ENCODE measurements at places on chromosomes 2 and 18.

- no peak for DNase-seq
These were observed 218.8 kb upstream of the PKDCC start for GRCh38 chr2:41829052-41829451.

GRCh38 chr2:10084223-10084865, 4.1 kb upstream of the CYS1 start:
- DNase-seq: no peak

- no peak for DNase-seq
These were observed 9.3 kb upstream of the RNU4ATAC start for GRCh38 chr2:121521359-121521758.

DNA sequence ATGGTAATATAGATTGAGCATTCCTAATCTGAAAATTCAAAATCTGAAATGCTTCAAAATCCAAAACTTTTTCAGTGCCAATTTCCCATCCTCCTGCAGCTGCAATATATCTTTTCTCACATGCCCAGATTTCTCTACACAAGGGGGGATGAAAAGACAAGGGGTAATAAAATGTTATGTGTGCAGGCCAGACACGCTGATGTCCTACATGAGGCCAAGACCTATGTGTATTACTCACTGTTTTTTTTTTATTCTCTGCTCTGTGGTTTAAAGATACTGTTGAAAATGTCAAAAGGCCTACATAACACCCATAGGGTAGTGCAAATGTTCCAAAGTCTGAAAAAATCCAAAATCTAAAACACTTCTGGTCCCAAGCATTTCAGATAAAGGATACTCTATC, 41.2 kb upstream of the CWC22 start:
- DNase-seq: peak; percentile 6

- DNase-seq: no peak
These were observed 189.6 kb upstream of the PIK3C3 start for GRCh38 chr18:41765460-41765859.

- no peak for DNase-seq
These were observed 69.1 kb downstream of the FEZ2 start for GRCh38 chr2:36528766-36529392.

- no peak for DNase-seq
These were observed 68.7 kb upstream of the ACSL3 start for GRCh38 chr2:222792001-222792611.

- no peak for DNase-seq
These were observed 23.1 kb downstream of the LRRFIP1 start for GRCh38 chr2:237650455-237650850.

- no peak for DNase-seq
These were observed 92.3 kb upstream of the CAPN13 start for GRCh38 chr2:30899516-30900054.

DNA sequence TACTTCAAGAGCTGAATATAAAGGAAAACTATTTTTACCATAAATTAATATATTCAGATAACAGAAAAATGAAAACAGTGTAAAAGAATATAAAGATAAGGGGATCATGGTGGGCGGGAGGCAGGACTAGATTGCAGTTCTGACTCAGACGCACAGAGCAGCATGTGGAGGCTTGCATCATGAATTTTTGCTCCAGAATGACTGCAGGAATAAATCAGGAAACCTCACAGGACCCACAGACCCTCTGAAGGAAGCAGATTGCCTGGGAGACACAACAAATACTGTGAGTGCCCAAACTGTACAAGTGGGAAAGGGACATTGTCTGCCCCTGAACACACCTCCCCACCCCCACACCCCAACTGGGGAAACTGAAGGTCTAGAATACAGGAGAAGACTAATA, 19.2 kb upstream of the SIGLEC15 start:
- no peak for DNase-seq

GRCh38 chr2:174618179-174618578, 20.6 kb upstream of the WIPF1 start:
- no peak for DNase-seq

GRCh38 chr2:191714925-191715324, 37.0 kb downstream of the NABP1 start:
- no peak for DNase-seq

DNA sequence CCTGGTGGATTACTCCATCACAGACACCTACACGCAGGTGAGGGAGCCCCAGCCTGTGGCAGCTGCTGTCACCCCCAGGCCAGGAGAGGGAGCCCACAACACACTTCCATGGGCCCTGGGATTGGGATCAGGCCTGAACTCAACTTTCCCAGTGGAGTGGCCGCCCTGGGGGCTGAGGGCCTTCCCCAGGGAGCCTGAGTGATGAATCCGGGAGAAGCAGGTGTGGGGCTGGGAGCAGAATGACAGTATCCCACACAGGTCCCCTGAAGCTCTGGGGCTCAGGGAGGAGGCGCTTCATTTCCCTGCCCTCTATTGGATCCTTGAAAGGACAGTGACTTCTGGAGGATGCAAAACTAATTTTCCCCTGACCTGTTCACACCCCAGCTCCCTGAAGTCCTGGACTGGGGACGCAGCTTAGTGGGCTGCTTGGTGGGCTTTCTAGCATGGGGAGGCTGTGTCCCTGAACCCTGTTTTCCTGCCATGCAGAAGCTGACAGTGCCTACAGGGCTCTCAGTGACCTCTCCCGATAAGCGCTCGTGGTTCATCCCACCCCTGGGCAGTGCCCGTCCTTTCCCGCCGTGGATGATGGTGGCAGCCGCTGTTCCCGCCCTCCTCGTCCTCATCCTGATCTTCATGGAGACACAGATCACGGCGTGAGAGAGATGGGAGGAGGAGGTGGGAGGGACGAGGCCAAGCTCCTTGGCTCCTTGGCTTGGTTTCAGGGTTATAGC, 11.0 kb downstream of the SLC4A3 start:
- no peak for DNase-seq

GRCh38 chr18:22349317-22349898, 68.3 kb downstream of the CTAGE1 start:
- DNase-seq: no peak

DNA sequence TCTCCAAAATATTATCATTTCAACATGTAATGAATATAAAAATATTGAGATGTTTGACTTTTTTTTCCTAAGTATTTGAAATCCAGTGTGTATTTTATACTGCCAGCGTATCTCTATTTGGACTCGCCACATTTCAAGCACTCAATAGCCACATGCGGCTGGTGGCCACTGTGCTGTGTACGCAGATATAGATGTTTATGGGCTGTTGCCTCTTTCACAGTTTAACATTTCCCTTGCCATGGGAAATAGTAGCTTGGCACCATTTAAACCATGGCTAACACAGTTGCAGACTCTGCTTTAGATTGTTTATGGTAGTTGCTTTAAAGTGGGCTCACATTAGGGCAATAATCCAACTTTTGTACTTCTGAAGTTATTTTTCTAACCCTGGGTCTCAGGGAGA, 136.6 kb upstream of the ITGB6 start:
- DNase-seq: no peak

DNA sequence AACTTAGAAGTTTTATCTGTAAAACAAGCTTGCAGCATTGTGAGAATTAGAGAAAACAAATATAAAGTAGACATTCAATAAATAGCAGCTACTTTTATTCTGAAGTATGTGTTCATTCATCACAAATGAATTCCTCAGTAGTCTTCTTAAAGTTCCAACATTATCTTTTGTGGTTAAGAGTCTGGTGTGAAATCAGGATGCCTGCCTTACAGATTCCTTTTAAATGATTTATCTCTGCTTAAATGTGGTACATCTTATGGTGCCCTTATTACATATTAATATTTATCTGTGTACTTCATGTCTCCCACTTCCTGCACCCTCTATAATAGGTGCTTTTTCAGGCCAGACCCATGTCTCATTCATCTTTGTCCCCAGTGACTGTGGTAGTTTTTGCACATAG, 595.0 kb downstream of the STK39 start:
- DNase-seq: no peak

- DNase-seq: no peak
These were observed 49.8 kb downstream of the CAB39 start for GRCh38 chr2:230762317-230762896.

- no peak for DNase-seq
These were observed 4.1 kb downstream of the SERTAD2 start for GRCh38 chr2:64649626-64650025.

- no peak for DNase-seq
These were observed 5.9 kb downstream of the FER1L5 start for GRCh38 chr2:96648306-96648930.

DNA sequence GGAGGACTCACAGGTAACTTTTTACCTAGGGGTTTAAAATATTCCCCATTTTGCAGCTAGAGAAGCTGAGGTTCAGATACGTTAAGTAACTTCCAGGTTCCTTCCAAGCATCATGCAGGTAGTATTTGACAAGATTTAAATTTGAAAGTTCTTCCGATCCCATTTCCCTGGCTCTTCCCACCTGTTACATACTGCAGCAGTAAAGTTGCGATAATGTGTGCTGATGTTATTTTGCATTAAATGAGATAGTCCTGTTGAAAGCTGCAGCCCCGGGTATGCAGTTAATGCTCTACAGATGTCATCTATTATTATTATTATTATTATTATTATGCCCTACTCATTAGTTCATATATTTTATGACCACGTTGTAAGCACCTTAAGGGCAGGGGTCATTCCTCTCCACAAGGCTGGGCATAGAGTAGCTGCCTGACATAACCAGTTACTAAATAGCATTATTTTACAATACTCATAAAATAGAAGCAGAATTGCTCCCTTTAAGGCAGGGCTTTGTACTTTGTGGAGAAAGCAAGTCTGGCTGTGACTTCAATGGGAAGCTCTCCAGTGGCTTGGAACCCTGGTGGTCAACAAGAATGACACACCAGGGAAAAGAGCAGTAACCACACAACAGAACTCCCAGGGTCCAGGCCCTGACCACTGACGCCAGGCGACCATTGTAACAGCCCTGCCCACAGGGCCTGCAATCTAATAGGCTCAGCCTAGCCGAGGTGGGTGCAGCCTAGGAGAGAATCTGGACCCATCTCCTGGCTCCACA, 112.0 kb upstream of the STPG4 start:
- DNase-seq: no peak

DNA sequence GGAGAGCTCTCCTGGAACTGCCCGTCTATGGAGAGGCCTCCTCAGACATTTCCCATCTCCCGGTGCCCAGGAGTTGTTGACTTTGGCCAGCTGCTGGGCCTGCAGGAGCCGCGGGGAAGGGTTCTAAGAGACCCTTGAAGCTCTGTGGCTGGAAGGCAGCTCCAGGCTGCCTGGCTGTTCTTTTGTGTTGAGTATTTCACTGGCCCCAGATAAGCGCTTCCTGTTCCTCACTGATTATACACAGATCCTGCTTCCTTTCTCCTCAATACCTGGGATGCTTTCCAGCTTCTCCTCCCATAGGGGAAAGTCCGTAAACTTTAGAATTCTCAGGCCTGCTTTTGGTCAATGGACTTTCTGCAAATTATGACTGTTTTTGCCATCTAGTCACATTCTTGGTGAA, 57.8 kb downstream of the TGOLN2 start:
- DNase-seq: no peak

- DNase-seq: no peak
These were observed 128.3 kb downstream of the CYRIA start for GRCh38 chr2:16537347-16537746.

DNA sequence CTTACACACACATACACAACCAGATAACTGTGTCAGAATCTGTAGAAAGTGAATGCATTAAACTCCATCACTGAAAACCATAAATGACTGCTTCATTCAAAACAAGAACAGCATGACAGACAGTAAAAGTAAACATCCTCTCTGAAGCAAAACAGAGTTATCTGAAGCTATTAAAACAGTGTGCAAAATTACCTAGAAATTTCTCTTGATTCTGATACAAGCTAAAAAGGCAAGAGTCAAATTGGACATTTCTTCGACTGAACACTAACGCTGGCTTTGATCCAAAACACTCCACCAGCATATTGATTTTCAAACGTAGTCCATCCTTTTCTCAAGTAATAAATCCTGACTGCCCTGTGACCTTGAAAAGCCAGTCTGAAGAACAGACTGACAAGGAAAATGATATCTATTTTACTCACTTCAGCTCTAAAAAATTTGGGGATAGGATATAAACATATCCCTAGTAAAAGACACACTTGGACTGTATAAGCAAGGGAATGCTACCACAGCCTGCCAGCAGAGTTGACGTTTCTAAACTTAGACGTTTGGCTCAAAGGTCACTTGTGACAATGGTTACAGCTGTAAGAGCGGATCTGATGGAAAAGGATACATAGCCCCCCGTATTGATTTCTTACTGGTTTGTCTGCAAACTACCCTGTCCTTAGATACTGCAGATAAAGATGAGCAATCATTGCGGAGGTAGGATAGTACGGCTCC, 128.9 kb upstream of the ITGB6 start:
- no peak for DNase-seq

DNA sequence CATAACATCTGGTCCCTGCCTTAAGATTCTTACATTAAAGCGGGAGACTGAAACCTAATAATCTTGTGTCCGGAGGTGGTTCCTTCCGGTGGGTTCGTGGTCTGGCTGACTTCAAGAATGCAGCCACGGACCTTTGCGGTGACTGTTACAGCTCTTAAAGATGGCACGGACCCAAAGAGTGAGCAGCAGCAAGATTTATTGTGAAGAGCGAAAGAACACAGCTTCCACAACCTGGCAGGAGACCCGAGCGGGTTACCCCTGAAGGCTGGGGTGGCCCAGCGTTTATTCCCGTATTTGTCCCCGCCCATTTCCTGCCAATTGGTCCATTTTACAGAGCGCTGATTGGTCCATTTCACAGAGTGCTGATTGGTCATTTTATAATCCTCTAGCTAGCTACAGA, 122.3 kb upstream of the SIX2 start:
- DNase-seq: no peak

GRCh38 chr2:195001924-195002323, 655.1 kb upstream of the SLC39A10 start:
- no peak for DNase-seq

- DNase-seq: no peak
These were observed 175.9 kb upstream of the CREB1 start for GRCh38 chr2:207353836-207354235.

- no peak for DNase-seq
These were observed 180.1 kb downstream of the CAPN13 start for GRCh38 chr2:30627151-30627550.

All from fibroblast of skin of left biceps (primary cell).